ENCODE measurements at places on chromosomes 12 and 14.

DNA sequence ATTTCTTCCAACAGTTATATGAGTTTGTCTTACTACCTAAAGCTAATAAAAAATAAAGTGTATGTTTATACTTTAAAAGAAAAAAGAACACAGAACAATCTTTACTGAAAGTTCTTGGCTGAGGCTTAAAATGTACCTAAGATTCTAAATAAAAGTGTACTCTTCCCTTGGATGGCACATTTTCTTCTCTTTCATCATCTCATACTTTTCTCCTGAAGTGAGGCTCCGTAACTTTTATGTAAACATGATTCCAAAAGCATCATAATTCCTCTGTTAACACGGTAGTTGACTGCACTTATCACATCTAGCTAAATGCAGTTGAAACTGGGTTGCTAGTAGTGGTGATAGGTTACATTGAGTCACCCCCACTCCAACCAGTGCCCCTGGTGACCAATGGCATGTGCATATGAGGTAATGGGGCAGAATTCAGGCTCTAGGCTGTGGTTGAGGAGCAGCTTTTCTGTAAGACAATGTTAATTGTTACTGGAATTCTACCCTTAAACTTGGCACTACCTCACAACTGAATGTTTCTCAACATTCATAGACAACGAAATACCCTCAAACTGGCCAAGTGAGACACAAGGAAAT is 38.4 kb downstream of the WASHC3 start:
- no peak for DNase-seq

DNA sequence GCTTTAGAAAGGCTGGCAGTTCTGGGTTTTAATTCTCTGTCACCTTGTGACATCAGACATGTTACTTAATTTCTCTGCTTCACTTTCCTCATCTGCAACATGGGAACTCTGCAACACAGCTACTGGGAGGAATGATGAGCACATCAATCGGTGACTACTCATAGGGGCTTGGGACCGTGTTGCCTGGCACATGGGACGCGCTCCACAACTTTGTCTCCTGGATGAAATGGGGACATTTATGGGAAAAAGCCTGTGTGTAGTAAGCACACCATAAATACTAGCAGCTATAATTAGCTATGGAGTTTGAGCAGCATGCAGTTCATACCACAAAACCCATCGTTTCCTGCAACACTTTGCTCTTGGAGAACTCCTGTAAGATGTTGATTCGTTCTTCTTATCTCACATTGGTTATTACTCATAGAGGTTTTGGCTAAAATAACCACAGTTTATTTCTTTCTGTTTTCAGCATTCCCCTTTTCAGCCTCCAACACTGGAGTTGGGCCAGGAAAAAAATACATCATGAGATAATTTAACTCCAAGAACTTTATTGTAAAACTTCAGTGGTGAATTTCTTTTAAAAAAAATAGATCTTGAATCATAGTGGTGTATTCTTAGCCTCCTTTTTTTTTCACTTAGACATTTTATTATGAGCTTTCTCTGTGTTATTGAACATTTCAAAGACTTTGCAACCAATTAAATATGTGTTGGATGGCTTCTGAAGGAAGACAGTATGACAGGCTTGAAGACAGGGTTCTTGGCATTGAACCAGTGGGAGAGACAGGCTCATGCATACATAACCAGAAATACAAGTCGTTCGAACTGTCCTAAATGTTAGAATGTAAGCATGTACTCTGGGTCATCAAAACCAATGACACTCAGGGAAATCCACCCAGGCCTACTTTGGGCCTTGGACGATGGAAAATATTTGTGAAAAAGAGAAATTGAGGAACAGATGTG is 72.7 kb downstream of the RIN3 start:
- DNase-seq, result peak; percentile 6

GRCh38 chr14:92581966-92582566 is 68.5 kb downstream of the RIN3 start:
- DNase-seq, result no peak

GRCh38 chr12:65121049-65121955 is at the start of gene WIF1:
Gene WIF1 (minus strand): TSS chr12:65121305. CDS start chr12:65121191, 114 bp downstream.
- DNase-seq, result no peak

DNA sequence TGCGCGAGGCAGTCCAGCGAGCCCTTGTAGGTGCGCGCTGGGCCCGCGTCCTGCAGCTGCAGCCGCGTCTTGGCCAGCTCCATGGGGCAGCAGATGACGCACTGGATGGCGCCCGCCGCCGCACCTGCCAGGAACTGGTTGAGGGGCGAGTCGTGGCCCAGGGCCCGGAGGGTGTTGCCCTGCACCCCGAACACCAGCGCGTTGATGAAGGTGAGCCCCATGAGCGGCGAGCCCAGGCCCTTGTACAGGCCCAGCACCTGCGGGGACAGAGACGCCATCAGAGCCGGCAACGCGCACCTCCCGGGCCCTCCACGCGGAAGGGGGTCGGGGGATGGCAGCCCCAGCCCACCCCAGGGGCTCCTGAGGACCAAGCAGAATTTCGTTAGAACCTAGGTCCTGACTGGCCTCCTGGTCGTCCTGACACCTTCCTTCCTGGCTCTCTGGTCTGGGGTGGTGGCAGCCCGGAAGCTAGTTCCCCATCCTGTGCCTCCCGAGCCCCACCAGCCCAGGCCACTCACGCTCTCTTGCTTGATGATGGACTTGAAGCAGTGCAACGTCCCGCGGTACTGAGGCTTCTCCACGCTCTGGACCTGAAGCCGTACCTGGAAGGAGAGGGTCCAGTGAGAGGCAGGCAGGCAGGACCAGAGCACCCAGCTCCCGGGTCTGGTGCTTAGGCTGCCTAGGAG is 13.3 kb downstream of the SLC25A29 start:
- DNase-seq, result no peak

DNA sequence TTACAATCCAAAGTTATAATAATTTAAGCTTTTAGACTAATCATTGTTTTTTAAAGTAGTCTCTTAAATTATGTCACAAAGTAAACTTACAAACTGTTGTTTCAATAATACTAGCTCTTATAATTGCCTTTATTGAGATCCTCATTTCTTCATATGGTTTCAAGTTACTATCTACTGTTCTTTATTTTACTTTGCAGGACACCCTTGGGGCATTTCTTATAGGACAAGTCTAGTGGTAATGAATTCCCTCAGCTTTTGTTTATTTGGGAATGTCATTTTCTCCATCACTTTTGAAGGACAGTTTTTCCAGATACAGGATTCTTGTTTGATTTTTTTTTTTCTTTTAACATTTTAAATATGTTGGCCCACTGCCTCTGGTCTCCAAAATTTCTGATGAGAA is 8.1 kb upstream of the ZFP36L1 start:
- DNase-seq, result no peak

GRCh38 chr12:67816269-67816668 is 167.7 kb downstream of the DYRK2 start:
- no peak for DNase-seq

DNA sequence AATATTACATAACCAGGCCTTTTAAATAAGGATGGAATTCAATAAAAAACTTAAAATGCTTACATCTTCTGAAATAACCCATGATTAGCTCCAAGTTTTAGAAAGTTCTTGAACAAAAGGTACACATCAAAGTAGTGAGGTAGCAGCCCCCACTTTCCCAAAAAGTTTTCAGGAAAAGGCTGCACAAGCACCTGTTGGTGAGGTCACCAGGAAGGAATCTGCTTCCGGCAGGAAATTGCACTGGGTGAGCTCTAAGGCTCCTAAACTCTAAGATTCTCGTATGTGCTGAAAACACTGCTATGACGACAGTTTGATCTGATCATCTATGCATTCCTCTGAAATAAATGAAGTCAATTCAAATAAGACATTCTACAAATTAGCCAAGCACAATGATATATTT is 34.3 kb upstream of the TTC7B start:
- DNase-seq, result no peak

- DNase-seq, result peak; percentile 8
Measured at GRCh38 chr14:64507376-64508156, 3.0 kb downstream of the ZBTB1 start.

DNA sequence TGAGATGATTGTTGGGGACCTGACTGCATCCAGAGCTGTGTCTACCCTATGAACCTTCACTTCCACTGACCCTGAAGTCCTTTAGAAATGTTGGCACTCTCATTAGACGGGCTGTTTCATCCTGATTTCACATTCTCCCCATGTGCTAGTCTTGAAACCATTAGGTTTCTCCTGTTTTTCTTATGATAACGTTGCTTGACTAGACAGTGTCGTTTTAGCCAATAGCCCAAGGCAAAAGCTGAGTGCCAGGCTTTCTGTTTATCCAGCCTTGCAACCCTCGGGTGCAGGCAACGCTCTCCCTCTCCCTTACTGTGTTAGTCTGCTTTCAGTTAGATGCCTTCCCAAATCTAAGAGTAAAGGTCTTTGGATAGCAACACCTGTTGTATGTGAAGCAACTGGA is 30.1 kb downstream of the DACT1 start:
- no peak for DNase-seq

DNA sequence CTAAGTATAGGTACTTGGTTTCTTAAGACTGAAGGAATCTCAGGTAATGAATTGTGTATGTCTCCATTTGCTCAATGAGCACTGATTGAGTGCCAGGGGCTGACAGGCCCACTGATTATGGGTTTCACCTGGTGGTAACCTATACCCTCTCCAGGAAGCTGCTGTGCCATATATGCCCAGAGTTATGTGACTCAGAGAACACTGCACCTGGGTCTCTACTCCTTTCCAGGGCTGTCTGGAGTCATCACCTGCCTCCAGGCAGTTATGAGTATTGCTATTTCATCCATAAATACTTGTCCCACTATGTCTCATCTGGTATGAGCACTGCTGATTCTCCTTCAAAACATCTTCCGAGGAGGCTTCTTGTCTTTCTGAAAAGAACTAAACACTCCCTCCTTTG is 692.9 kb downstream of the BCL11B start:
- DNase-seq, result no peak

- no peak for DNase-seq
Measured at GRCh38 chr14:92549105-92549858, 35.7 kb downstream of the RIN3 start.

DNA sequence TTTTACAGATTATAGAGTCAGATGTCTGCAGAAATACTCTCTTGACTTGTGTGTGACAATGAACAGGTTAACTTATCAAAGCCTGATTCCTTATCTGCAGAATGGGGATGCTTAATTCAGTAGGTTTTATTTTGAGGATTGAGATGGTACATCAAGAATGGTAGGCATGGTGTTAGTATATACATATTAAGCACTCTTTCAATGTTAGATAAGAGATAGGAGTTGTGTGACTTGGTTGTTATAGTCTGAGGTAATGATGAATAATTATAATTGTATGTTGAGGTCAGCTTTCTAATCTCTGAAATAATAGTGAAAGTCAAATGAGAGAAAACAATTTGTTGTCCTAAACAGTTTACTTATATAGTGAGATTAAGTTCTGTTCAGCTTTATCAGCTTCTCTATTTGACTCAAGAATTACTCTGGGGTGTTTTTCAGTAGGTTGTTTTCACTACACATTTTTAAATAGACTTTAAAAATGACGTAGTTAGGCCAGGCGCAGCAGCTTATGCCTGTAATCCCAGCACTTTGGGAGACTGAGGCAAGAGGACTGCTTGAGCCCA is 11.9 kb downstream of the PALS1 start:
- DNase-seq, result no peak

DNA sequence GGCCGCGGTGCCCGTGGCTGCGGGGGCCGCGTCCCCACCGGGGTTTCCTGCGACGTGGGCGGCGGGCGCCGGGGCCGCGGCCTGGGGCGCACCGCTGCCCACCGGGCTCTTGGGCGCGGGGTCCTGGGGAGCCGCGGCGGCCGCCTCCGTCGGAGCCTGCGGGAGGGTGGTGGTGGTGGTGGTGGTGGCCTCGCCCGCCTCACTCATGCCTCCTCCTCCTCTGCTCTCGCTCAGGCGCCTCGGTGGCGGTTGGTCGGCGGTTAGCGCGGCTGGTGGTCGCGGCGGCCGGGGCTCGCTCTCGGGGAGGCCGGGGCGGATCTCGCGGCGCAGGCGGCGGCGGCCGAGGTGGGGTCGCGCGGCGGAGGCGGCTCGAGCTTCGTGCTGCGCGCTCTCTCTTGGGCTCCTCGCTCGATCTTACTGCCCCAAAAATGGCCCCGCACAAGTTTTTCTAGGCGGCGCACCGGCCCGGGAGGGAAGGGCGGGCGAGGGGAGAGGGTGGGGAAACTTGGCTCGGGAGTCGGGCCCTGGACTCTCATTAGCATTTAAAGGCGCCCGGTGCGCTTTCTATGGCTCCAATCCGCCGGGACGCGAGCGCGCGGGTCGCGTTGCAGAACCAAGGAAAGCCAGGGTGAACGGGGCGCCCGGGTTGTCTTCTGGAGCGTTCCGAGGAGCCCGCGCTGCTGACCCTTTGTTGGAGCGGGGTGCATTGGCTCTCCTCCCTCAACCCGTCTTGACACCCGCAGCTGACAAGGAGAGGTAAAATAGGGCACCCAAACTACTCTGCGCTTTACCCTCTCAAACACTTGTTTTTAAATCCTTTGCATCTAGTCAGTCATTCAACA is at the start of gene YBX3:
Gene YBX3, minus strand, starts transcription at position 419 of the 842 bp plus-strand sequence. Its CDS starts 212 bp downstream, at position 207.
- no peak for DNase-seq

GRCh38 chr14:100146531-100147091 is 12.8 kb downstream of the DEGS2 start:
- no peak for DNase-seq

DNA sequence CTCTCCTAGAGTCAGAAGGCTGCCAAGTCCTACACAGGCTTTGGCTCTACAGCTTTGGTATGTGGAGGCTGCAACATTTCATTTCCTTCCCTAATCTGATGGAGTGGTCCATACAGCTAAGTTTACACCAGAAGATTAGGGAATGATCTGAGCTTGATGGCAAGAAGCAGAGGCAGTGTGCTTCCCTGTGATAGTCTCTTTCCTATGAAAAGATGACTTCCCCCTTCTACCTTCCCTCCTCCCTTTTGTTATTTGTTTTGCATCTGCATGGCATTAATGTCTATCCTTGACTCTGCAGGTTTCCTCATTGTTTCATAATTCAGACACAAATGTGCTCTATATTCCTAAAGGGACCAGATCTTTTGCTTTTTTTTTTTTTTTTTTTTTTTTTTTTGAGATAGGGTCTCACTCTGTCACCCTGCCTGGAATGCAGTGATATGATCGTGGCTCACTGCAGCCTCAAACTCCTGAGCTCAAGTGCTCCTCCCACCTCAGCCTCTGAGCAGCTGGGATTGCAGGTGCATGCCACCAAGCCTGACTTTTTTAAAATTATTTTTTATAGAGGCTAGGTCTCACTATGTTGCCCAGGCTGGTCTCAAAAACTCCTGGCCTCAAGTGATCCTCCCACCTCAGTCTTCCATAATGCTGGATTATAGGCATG is 76.3 kb downstream of the GRIP1 start:
- DNase-seq, result no peak

DNA sequence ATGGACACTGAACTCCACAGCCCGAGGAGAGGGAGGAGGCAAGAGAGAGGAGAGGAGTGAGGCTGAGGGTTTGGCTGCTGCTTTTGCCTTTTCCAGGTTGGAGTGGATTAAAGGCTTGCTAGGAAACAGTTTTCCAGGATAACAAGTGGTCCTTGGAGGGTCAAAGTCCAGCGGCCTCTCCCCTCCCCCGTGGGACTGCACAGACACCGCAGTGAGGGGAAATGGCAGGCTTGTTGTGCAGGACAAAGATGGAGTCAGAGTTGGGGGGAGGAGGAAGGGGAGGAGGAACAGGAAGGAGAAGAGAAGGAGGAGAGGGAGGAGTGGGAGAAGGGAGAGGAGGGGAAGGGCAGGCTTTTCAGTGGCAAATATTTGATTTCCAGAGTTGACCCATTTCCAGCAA is 245.5 kb downstream of the RBM19 start:
- DNase-seq, result no peak

GRCh38 chr14:77033622-77034589 is 5.4 kb upstream of the IRF2BPL start:
- DNase-seq, result peak; percentile 84

All from effector memory CD4-positive, alpha-beta T cell (primary cell).